ENCODE measurements at places on chromosomes 6 and 20.

- no peak for DNase-seq
Measured at GRCh38 chr20:19718880-19719279, 39.2 kb upstream of the RIN2 start.

DNA sequence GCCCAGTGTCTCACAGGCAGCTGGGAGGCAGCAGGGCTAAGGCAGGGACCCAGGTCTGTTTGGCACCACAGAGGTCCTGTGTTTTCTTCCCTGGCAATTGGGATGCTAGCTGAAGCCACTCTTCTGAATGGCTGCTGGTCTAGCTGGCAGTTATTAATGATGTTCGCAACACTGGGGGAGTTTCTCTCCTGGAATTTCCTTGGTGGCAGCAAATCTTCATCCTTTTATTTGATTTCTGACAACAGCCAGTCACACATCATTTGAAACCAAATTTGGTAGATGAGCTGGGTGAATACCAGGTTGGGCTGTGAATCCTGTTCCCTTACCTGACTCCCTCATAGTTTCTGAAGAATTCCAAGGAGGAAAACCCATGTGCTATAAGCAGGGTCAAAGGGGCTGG is 40.8 kb upstream of the SLC4A11 start:
- DNase-seq: no peak

DNA sequence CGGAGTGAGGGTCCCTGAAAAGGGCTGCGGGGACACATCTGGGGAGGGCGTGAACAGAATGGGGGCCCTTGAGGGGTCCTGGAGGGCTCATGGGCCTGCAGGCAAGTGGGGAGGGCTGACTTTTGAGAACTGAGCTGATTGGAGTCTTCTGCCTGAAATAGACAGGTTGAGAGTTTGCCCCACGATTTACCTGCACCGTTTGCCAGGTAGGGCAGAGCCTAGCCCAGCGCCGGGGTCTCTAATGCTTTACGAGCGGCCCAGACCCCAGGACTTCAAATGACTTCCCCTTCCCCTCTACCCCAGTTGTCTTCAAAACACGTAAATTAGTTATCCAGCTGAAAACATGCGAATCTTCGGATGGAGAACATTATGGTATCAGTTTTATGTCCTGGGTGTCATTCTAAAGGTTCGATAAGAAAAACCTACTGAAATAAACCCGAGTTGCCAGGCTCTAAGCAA is 1.3 kb downstream of the PLCB1 start:
- no peak for DNase-seq

- DNase-seq: no peak
Measured at GRCh38 chr6:131419702-131420101, 153.3 kb upstream of the ARG1 start.

GRCh38 chr6:28867086-28867409 is 56.7 kb downstream of the TRIM27 start:
- DNase-seq: no peak

DNA sequence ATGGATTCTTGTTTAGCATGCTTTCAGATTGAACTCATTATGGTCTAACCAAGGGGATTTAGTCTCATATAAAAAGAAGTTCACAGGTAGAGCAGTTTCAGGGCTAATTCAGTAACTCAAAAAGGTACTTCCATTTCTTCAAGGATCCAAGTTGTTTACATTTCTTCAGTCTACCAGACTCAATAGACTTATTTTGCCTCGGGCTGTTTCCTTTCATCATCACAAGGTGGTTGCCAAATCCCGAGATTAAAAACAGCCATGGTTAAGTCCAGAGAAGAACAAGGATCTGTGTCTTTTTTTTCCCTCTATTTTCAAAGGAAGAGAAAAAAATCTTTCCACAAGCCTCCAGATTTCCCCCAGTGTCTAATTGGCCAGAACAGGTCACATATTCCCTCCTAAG is 69.8 kb upstream of the SNX9 start:
- peak; percentile 68 for DNase-seq

Measured in AG09319 (cell line).